ENCODE measurements at places on chromosomes 6 and 20. TPM values are rescaled to one million over a fixed set of nuclear protein-coding genes. Genes with fewer than 3 reads are reported as not detected.

DNA sequence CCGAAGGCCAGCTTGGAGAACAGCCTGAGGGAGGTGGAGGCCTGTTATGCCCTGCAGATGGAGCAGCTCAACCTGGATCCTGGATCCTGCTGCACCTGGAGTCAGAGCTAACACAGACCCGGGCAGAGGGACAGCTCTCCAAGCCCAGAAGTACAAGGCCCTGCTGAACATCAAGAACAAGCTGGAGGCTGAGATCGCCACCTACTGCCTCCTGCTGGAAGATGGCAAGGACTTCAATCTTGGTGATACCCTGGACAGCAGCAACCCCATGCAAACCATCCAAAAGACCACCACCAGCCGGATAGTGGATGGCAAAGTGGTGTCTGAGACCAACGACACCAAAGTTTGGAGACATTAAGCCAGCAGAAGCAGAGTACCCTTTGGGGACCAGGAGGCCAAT, 223.5 kb upstream of the ID4 start:
- H3K36me3 ChIP-seq: no peaks in the 10 kb centered on the region
- no peak overlapping the region for H3K4me3 ChIP-seq
- DNase-seq: no peak
- H3K27me3 ChIP-seq: no peaks in the 10 kb centered on the region
- H3K4me1 ChIP-seq: no peaks in the 10 kb centered on the region

REM1 gene
- total RNA-seq: not detected

DNA sequence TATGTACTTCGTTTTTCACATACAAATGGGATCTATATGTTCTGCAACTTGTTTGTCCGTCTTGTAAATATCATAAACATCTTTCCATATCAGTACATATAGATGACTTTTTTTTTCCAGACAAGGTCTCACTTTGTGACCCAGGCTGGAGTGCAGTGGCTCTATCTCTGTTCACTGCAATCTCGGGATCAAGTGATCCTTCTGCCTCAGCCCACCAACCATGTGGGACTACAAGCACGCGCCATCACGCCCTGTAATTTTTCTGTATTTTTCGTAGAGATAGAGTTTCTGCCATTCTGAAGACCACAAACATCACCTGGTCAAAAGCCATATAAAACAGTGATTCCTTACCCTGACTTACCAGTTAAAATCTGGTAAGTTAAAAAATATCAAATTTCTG, 37.7 kb upstream of the SYNCRIP start:
- no peak for DNase-seq
- peaks cover 40% of the 10 kb centered on the region for H3K36me3 ChIP-seq
- H3K27ac ChIP-seq: peak overlapping the region; percentile 96
- peak overlapping the region; percentile 98 for H3K4me3 ChIP-seq

GPX5 gene
- total RNA-seq: not detected

DNA sequence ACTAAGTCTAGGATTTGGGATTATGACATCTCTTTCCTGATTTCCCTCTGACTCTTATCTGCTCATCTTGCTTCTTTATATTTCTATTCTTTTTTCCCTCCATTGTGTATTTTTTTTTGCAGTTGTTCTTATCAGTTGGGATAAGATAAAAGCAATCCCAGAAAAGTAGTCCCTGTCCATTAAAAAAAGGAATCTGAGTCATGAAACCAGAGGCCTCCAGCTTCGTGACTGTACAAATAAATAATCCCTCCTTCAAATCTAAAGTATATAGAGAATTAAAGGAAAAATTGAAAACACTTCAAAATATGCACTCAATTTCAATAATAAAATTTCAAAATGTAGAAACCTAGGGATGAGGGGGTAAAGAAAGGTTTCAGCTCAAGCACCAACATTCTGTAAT, 317.8 kb upstream of the NT5E start:
- no peak overlapping the region for H3K27ac ChIP-seq
- no peaks in the 10 kb centered on the region for H3K27me3 ChIP-seq
- no peaks in the 10 kb centered on the region for H3K4me1 ChIP-seq
- H3K4me3 ChIP-seq: no peak overlapping the region
- H3K36me3 ChIP-seq: no peaks in the 10 kb centered on the region

RNF114 gene
- 55.8 TPM for total RNA-seq

- no peaks in the 10 kb centered on the region for H3K36me3 ChIP-seq
- no peak overlapping the region for H3K27ac ChIP-seq
- H3K4me3 ChIP-seq: no peak overlapping the region
Observed at GRCh38 chr6:82970839-82971238, 94.8 kb downstream of the UBE3D start.

IRF4 gene
- 111 TPM for total RNA-seq

DNA sequence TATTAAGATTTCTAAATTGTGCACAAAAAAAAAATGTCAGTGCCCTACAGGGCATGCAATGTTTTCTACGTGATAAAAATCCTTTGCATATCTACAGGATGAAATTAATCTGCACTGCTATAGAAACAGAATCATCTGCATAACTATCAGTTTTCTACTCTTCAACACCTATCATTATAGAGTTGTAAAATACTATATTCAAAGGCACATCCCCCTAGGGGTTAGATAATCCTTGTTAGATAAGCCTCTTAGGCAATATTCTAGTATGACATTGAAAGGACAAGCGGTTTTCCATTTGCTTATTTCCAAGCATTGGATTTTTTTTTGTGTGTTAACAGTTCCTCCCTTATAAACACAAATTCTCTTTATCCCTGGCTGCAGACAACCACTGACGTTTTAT, 98.7 kb upstream of the LAMA2 start:
- no peaks in the 10 kb centered on the region for H3K4me1 ChIP-seq
- no peak overlapping the region for H3K4me3 ChIP-seq
- H3K36me3 ChIP-seq: no peaks in the 10 kb centered on the region
- no peak overlapping the region for H3K27ac ChIP-seq
- DNase-seq: no peak

LGSN gene
- total RNA-seq: not detected

DNA sequence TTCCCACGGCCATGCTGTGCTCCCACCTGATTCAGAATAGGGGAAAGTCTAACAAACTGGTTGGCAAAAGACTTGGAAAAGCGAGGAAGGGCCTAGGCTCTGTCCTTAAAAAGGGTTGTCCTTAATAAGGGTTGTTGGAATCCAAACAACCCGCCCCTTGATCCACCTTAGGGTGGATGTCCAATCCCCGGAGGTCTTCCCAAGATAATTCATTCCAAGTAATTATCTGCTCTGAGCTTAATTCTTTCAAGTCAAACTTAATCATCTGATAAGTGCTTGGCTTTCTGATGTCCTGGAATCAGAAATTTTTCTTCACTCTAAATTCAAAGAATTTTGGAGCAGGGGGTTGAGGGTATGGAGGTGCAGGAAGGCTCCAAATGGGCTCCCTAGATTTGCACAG, at the start of gene KHDC1L:
Gene KHDC1L, minus strand, starts transcription at position 101 of the 400 bp plus-strand sequence. Its CDS starts 88 bp downstream, at position 13.
- no peaks in the 10 kb centered on the region for H3K36me3 ChIP-seq
- no peak within 1 kb of the TSS for H3K27ac ChIP-seq
- no peaks in the 10 kb centered on the region for H3K4me1 ChIP-seq
- no peaks in the 10 kb centered on the region for H3K27me3 ChIP-seq
- DNase-seq: no peak
- H3K4me3 ChIP-seq: no peak within 1 kb of the TSS

DNA sequence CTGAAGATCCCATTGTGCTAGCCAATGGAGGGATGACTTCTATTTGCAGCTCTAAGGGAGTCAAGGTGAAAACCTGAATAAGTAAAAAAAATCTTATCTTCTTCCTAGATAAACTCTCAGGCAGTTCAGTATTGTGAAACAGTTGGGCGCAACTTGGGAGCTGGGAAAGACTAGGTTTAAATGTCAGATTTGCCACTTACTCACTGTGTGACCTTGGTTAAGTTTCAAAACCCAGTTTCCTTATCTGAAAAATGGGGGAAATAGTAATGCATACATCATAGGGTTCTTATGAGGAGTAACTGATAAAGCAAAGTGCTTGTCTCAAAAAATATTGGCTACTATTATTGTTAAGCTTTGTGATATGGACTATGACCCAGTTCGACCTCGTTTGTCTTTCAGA, 88.8 kb downstream of the CD83 start:
- H3K36me3 ChIP-seq: peaks cover 3% of the 10 kb centered on the region
- H3K4me3 ChIP-seq: no peak overlapping the region
- no peaks in the 10 kb centered on the region for H3K27me3 ChIP-seq
- no peak overlapping the region for H3K27ac ChIP-seq

CD83 gene
- 10.3 TPM for total RNA-seq
